ENCODE measurements at places on chromosomes 16 and 17.

DNA sequence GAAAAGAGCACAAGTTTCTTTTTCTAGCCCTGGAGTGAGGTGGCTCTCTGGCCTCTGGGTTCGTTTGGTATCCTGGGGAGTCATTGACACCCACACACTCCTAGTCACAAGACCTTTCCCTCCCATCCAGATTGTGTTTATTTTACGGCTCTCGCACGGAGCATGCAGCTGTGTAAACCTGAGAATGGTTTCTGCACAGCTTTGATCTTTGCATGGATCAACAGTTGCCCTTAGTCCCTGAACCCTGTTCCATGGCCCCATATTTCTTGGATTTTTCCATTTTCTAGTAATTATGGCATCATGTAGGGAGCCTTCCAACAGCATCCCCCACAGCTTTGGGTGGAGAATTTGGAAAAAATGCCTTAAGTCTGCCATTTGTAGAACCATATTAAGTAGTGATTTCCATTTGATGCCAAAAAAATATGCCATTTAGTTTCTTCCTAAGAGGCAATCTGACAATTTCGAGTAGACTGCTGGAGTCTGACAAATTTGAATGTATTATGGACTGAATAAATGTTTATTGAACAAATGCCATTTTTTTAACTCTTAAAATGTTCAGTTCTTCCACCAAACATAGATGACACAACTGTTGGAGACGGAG lies 197.7 kb downstream of the WWOX start:
- no peak for DNase-seq

GRCh38 chr17:27299384-27300049 lies 5.6 kb downstream of the WSB1 start:
- no peak for DNase-seq

GRCh38 chr16:82583422-82583821 lies 43.3 kb upstream of the CDH13 start:
- DNase-seq = no peak

DNA sequence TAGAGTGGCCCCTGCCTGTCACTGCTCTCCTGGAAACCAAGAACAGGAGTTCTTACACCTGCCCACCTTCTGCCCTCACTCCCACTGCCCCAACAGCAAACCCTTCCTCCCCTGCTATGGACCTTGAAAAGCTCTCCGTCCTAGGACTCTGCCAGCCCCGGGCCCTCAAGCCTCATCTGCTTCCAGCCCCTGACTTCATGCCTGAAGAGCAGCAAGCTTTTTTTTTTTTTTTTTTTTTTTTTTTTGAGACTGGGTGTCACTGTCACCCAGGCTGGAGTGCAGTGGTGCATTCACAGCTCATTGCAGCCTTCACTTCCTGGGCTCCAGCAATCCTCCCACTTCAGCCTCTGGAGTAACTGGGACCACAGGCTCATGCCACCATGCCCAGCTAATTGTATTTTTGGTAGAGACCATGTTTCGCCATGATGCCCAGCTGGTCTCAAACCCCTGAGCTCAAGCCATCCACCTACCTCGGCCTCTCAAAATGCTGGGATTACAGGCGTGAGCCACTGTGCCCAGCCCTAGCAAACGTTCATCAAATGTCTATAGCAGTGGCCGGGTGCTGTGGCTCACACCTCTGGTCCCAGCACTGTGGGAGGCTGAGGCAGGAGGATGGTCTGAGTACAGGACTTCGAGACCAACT lies 16.9 kb downstream of the CARHSP1 start:
- no peak for DNase-seq

GRCh38 chr16:76956841-76957240 lies 234.1 kb upstream of the MON1B start:
- no peak for DNase-seq

GRCh38 chr17:56624309-56624708 lies 30.8 kb downstream of the NOG start:
- no peak for DNase-seq

DNA sequence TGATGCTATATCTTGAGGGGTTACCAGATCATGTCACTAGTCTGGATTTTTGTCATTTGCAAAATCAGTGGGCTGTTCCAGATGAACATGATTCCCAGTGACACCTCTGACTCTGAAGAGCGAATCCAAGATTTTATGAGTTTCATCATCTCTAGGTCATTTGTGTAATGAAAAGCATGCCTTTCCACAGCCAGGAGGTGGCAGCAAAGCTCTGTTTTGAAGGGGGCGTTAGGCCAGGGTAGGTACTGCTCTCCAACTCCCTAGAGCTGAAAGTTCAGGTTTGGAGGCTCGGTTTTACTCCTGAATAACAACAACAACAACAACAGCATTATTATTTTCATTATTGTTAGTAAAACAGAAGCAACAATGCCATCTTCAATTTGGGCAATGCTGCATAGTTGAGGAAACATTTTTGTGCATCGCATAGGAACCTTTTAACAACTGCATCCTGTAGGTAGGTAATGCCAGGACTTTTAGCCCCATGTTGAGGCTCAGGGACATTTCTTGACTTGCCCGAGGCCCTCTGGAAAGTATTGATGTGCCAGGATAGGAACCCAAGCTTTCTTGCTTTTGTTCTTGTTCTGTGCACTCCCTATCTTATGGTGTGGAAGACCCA lies 77.0 kb downstream of the MYH13 start:
- DNase-seq = peak; percentile 73

- no peak for DNase-seq
These were observed 24.3 kb downstream of the ZCCHC14 start for GRCh38 chr16:87468550-87468949.

DNA sequence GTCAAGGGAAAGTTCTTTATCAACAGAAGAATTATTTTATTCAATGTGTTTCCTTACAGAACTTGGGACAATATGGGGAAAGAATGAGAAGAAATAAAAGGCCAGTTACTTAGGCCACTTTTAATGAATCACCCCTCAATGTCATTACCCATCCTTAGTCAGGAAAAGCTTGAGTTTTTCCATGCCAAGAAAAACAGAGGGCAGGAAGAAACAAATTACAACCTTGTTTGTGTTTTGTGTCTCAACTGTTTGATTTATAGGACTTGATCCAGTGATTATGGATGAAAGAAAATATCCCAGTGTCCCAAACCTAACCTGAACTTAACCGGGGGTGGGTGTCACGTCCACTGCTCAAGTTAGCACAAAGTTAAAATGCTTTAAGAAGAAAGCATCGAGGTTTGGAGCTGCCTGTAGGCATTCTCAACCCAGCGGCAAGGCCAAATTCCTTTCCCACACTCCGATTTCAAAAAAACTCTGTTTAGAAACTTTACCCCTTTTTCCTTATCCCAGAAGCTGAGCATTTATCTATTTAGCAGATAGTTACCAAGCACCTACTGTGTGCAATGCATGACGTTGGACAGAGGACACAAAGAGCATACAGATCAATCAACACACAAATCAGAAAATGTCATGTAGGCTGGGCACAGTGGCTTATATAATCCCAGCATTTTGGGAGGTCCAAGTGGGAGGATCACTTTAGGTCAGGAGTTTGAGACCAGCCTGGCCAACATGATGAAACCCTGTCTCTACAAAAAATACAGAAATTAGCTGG lies 14.0 kb upstream of the CYB5B start:
- no peak for DNase-seq

GRCh38 chr17:78484271-78485246 lies 92.6 kb downstream of the DNAH17 start:
- peak; percentile 27 for DNase-seq

DNA sequence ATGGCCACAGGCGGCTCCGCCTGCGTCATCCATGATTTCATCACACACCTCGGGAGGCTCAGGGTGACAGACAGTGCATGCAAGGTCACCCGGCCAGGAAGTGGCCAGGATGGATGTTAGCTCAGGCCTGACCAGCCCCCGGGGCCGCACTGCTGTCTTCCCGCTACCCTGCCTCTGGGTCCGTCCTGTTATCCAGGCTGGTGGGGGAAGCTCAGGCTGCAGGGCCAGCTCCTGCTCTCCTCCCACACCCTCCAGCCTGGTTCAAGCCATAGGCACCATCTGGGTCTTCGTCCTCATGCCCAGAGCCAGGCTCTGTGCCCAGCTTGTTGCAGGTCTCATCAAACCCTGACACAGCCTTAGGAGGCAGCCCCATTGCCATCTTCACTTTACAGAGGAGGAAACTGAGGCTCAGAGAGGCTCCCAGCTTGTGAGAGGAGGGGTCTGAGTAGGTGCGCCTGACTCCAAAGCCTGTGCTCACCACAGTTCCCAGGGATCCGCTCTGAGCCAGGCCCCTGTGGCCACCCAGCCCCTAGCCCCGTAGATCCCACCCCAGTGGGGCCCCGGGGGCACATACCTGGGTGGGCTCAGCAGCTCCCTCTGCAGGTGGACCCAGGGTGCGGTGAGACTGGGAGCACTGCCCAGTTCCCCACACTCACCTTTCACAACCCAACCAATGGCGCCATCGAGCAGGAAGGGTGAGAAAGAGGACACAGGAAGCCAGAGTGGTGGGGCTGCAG lies 412 bp upstream of the ADGRG3 start:
- peak; percentile 51 for DNase-seq

DNA sequence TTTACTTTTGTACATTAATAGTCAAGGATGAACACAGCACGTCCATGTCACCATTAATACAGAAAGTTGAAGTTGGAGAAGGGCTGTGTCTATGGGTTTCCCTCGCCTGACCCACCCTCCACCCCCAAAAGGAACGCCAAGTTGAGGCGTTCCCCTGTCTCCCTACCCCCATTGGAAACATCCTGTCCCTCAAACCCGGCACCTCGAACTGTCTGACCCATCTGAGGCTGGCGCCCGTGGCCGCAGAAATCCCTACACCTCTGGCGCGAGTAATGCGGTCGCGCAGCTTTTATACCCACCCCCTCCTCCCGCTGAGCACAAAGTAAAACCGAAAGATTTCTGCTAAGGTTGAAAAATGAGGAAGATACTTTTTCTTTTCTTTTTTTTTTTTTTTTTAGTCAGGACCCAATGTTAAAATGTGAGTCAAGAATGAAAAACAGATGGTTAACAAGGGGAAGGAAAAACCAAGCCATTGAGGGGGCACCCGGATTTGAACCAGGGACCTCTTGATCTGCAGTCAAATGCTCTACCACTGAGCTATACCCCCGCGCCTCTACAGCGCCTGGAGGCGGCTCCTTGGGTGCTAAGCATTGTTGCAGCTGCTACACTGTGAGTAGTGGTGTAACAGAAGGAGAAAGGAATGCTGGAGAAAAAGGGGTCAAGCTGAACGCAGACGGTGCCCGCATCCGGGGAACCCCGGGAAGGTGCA lies 887 bp upstream of the LASP1 start:
- DNase-seq = peak; percentile 95

GRCh38 chr16:86789621-86790051 lies 211.3 kb downstream of the FOXL1 start:
- DNase-seq = peak; percentile 64

DNA sequence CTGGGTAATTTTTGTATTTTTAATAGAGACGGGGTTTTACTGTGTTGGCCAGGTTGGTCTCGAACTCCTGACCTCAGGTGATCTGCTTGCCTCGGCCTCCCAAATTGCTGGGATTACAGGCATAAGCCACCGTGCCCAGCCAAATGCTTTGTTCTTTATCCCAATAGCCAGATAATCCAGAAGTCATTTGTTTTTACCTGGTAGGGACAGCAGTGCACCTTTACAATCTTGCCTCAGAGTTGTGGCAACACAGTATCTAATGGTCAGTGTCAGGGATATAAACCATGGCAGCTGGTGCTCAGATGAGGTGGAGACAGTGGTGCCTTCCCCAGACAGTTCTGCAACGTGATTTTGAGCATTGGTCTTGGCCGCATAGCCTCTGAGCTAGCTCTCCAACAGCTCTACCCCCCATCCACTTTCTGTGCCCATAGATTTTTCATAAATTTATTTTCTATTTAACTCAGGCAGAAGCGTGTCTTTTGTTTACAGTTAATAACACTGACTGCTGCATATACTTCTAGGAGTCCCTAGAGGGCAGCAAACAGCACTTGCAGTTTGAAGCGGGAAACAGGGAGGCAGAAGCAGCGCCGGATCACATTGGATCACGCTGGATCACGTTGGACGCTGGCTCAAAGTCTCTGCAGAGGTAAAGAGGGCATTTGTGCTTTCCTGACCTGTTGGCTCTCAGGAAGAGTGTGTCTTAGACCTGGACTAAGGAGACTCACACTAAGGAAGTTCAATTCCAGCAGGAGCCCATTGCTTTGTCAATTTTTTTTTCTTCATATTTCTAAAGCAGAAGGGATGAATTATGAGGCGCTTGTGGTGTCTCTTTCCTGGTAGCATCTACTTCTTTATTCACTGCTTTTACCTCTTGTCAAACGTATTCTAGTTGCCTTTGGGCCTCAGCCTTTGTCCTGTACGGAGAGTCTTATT lies 5.1 kb upstream of the GGT6 start:
- DNase-seq = peak; percentile 80

GRCh38 chr17:74345433-74346241 lies 16.0 kb downstream of the BTBD17 start:
- no peak for DNase-seq

- no peak for DNase-seq
These were observed 35.6 kb upstream of the CBFA2T3 start for GRCh38 chr16:89012622-89012995.

DNA sequence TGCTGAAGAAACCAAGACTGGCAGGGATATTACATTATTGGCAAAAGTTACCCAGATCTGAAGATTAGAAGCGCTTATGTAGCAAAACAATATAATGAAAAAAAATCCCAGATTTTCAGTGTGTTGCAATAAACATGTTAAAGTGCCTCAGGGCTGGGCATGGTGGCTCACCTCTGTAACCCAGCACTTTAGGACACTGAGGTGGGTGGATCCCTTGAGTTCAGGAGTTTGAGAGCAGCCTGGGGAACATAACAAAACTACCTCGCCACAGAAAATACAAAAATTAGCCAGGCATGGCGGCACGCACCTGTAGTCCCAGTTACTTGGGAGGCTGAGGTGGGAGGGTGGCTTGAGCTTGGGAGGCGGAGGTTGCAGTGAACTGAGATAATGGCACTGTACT lies 6.8 kb downstream of the ZNF207 start:
- DNase-seq = peak; percentile 17

- DNase-seq = no peak
These were observed 35.3 kb upstream of the ACSM2B start for GRCh38 chr16:20611350-20611902.

DNA sequence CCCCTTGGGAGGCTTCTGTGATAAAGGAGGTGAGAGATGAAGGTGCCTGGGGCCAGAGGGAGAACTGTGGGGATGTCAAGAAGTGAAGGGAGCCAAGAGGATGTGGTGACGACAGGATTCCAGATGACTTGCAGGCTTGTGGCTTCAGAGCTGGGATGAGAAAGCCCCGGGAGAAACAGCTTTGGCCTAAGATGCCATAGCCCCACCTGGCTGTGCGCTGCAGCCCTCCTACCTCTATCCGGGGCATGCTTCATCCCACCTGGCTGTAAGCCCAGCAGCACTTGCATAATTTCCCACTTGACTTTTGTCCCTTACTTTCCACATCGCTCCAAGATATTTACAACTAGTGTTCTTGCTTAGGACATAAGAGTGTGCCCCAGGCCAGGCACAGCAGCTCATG lies 29.3 kb downstream of the GINS3 start:
- DNase-seq = peak; percentile 10

- no peak for DNase-seq
These were observed 59.3 kb downstream of the ASIC2 start for GRCh38 chr17:33233811-33234177.

All from ELF-1 (cell line).